ENCODE measurements at places on chromosomes 12 and 14.

GRCh38 chr14:103246070-103246469 is 88.0 kb upstream of the EIF5 start:
- no peak for DNase-seq

DNA sequence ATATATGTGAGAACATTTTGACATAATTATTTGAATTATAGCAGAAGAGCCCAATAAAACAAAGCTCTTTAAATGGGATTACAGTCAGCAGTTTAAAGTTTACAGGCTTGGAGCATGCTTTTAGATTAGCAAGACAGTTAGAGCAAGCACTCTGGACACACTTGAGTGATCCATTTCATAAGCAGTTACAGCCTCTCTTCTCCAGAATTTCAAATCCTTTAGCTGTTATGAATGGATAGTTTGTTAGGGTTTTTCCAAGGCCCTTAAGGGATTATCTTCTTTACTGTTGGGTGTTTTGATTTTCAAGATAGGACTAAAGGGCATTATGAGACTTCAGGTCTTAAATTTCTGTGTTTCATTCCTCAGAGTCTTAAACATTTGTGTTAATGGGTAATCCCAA is 36.3 kb downstream of the BEST3 start:
- no peak for DNase-seq

DNA sequence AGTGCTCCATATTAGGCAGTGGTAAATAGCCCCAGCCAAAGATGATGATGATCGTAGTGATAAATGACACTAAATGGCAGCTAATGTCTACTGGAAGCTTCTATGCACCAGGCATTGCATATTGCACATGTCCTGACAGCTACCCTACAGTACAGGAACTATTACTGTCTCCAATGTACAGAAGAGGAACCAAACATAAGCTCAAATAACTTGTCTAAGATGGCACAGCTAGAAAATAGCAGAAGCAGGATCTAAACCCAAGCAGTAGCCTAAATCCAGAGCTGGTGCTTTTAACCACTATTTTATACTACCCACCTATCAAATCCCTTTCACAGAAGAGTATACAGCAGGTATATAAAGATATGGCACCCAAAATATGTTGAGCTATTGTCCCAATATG is 28.9 kb downstream of the ESR2 start:
- DNase-seq = no peak

DNA sequence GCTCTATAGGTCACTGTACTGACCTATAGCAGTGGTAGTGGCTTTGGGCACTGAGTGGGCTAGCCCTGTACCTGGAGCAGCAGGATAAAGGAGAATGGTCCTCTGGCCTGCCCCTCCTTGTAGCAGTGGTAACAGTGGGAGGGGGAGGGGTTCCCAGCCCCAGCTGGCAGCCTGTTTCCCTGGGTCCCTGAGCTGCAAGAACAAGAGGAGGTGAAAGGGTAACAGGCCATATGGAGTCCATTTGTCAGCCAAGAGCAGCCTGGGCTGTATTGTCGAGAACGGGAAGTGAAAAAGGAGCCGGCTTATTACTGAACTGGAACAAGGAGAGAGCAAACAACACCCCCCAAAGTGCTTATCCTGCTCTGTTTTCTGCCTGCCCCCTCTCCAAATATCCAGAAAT is 73.8 kb upstream of the SRSF5 start:
- DNase-seq = no peak

DNA sequence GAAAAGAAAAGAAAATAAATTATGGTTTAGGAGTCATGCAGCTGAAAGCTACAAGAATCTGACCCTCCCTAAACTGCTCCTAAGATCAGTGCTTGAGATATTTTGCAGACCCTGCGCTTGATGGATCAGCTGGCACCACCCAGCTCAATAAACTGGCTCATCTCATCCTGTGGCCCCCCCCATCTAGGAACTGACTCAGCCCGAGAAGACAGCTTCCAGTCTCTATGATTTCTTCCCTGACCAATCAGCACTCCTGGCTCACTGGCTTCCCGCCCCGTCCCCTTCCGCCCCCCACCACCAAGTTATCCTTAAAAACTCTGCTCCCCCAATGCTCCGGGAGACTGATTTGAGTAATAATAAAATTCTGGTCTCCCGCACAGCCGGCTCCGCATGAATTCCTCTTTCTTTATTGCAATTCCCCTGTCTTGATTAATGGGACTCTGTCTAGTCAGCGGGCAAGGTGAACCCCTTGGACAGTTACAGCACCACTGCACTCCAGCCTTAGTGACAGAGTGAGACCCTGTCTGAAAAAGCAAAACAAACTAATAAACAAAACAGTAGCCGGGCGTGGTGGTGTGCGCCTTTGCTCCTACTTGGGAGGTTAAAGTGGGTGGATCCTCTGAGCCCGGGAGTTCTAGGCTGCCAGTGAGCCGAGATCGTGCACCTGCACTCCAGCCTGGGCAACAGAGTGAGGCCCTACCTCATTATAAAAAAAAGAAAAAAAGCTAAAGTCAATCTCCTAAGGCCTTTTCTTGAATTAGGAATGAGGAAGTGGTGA is 24.5 kb upstream of the SPTLC2 start:
- peak; percentile 54 for DNase-seq

DNA sequence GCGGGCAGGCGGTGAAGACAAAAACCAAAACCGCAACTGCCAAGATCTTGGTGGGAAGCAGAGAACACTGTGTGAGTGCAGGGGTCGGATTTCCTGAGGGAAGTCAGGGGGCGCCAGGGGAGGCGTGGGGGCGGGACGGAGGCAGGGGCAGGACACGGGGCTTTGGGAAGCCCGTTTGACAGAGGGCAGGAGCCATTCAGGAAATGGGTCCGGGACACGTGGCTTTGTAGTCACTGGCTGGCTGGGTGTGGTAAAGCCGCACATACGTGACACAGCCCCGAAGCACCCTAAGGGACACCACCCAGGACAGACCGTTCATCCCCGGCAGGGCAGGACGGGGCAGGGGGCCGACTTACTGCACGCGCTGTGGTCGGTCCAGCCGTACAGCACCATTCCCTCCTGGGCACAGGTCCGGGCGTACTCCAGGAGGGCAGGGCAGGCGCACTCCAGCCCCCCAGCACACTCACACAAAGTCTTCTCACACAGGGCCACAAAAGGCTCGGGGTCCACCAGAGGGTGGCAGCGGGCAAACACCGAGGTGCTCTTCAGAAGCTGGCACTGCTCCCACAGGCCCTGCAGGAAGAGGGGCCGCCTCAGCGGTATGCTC is 49.4 kb downstream of the VWF start:
- DNase-seq = no peak

DNA sequence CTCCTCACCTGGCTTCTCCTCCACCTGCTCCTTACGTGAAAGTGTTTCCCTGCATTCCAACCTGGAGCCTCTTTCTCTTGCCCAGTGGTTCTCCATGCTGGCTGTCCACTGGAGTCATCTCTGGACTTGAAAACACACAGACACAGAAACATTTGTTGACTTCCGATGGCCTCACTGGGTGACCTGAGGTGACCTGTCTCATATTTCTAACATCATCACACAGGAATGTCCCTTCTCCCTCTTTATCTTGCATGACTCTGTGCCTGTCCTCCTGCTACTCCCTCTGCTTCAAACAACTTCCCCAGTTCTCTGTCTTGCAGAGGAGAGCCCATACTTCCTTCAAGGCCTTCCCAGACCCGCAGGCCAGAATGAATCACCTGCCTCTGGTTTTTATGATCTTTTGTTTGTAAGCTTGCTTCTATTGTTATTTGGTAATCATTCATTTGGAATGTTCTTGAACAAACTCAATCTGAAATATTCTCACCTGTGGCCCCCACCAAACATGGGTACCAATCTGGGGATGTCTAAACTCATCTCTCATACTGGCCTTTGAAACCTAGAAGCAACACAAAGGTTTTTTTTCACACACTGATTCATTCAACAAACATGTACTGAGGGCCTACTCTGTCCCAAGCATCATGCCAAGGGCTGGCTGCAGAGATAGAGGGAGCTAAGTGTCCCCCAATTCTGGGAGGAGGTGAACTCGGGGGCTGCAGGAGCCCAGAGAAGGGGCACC is 9.7 kb upstream of the RIN3 start:
- no peak for DNase-seq

GRCh38 chr12:84810611-84811010 is 102.0 kb downstream of the SLC6A15 start:
- no peak for DNase-seq

Data from uterus (tissue), 4 donors.